Activated naive CD4-positive, alpha-beta T cell treated with anti-CD3 and anti-CD28 coated beads, Interleukin-2, amount 50 U/mL, for 72 hours (primary cell): ENCODE measurements at places on chromosomes 1 and 21. TPM values are rescaled to one million over a fixed set of nuclear protein-coding genes. Genes with fewer than 3 reads are reported as not detected.
A peak's percentile ranks its signal among the peaks of the same experiment; 100 is the strongest.

DNA sequence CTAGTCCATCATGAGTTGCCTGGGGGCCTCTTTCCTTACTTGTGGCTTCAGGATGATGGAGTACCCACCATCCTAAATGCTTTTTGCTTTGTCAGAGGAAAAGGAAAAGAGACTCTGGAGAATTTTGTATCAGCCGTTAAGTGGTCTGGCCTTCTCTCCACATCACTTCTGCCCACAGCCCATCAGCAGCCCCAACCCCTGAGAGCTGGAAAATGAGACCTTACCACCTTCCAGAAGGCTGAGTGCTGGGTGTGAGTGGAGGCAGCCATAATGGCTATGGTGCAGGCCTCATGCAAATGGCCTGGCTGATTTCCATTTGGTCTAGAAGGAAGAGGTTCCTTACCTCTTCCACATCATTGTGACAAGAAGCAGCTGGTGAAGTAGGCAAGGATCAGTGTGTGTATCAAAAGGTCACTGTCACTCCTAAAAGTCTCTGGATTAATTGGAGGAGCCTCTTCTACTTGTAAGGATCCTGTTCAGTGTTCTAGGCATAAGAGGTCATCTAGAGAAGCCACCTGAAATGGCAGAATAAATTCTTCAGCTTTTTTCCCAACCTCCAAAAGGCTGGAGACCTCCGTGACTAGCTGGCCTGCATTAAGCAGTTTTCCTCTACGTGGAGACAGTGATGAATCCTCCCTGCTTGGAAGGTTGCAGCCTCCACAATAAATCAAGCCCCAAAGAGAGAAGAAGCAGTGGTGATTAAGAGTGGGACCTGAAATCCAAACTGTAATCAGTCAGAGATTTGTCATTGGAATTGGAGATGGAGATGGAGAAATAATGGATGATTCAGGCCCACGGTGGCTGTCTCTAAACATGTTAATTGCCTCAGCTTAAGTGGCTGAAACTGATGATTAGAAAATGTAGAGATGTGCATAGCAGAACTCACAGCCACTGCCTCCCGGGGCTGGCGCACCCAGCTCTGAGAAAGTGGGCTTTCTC is 111.5 kb downstream of the CNIH3 start:
- DNase-seq: no peak

GRCh38 chr1:16900751-16901150 is 5.0 kb downstream of the RNU1-2 start:
- no peak for DNase-seq

GRCh38 chr21:41932576-41933312 is 21.1 kb downstream of the C2CD2 start:
- no peak for DNase-seq

GRCh38 chr1:246781212-246781611 is 57.0 kb downstream of the SCCPDH start:
- DNase-seq: no peak

GRCh38 chr1:52002038-52002917 is 11.8 kb upstream of the RAB3B start:
- peak; percentile 87 for DNase-seq

DNA sequence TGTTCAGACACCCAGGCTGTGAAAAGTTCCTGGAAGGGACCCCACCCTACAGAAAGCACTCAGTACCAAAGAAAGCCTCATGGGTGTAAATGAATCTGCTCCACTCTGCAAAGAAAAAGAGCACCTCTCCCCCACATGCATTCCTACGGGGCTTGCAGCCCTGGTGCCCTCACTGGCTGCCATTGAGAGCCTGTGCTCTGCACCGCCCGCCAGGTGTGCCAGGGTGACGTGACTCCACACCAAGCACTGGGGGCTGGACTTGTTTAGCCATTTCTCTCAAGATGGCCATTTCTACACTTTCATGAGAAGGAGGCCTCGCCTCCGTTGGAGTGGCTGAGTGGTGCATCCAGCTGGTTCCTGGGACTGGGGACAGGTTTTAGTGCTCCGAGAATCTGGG is 380.5 kb upstream of the VAMP3 start:
- DNase-seq: no peak

DNA sequence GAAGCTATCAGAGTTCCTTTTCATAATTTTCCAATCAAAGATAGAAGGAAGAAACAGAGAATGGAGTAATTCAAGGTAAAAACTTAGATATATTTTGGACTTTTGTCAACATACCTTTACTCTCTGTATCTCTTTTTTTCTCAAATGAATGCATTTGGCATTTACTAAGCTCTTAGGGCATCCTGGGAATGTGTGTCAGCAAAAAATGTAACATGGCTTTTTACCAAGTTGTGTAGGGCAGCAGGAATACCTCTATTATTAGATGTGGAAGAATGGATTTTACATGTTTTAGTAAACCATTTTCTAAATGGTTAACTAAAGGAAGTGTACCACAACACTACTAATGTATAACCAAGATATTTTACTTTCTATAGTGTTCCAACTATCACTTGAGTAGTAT is 4.2 kb upstream of the COL11A1 start:
- DNase-seq: no peak

DNA sequence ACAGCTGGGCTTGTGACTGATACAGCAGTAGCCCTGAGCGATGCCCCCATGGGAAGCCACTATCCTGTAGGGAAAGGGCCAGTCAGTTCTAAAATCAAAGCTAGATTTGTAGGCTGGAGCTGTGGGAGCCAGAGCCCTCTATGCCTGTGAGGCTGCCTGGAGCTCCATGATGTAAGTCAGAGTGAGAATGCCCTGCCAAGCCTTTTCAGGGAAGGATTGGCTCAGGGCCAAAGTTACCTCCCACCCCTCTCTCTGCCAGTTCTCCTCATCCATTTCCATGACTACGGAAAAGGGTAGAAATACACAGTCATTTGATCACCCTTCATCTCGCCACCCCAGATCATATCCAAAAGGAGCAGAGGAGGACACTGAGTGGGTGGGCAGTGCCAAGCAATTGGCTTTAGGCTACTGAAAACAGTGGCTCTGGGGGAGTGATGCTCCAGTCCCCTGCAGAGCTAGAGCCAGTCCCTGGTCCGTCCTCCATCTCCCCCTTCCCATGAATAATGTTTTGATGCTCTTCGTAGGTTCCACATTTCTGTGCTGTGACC is 59.5 kb upstream of the KCNA3 start:
- DNase-seq: no peak

DNA sequence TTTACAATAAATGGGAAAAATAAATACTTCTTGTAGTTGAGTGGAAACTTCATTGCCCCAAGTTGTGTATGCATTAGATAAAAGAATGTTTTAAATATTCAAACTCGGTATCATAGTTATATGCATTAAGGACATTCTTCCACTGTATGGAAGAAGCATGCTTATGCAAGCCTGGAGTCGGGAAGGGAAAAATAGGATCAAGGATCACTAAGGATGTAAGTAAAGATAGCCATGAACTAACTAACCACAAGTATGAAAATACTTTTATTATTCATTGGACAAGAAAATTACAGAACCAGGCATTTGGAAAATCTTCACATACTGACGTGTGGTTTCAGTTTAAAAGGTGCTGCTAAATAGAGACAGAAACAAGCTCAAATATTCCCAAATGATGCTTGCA is 26.9 kb upstream of the DPYD start:
- DNase-seq: no peak

- peak; percentile 83 for DNase-seq
Measured at GRCh38 chr1:40802078-40802741, 18.6 kb downstream of the KCNQ4 start.

DNA sequence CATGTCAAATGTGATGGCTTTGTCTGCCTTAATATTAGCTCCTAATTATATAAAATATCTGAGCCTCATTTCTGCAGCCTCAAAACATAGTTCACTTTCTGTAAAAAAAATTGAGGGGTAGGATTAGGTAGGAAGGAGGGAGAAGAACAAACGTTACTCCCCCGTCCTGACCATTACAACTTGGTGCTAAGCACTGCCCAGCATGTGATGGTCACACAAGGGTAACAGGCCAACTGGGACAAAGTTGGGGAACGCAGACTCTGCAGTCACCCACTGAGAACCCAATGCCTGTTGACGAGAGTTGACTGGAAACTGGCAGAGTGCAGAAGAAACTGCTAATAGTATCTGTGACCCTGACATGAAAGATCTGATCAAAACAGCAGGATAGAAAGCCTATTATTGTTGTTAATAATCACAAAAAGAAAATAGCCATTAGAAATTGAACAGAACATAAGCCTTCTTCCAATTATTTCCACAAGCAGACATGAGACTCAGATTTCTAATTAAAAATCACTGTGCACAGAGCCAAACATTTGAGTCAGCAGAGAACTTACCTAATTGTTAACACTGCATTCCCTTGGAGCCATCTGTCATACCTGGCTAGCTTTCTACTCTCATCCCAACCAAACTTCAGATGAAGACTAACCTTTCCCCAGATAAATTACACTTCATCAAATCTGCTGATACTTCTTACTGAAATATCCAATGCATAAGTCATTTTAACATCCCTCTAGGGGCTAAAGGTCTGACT is 5.5 kb downstream of the SORT1 start:
- DNase-seq: no peak

TDRD5 gene
- total RNA-seq: not detected

TLR5 gene
- total RNA-seq: 0.43 TPM

KRTAP21-2 gene
- not detected for total RNA-seq

GREM2 gene
- total RNA-seq: 0.16 TPM
